ENCODE measurements at places on chromosomes 13 and 19.
A peak's percentile ranks its signal among the peaks of the same experiment; 100 is the strongest.

- no peak for DNase-seq
Measured at GRCh38 chr13:104920091-104920490, 1615.4 kb downstream of the EFNB2 start.

- no peak for DNase-seq
Measured at GRCh38 chr19:934197-934840, 8.5 kb downstream of the ARID3A start.

GRCh38 chr13:73171926-73172325 lies 113.1 kb downstream of the KLF5 start:
- DNase-seq, result no peak

DNA sequence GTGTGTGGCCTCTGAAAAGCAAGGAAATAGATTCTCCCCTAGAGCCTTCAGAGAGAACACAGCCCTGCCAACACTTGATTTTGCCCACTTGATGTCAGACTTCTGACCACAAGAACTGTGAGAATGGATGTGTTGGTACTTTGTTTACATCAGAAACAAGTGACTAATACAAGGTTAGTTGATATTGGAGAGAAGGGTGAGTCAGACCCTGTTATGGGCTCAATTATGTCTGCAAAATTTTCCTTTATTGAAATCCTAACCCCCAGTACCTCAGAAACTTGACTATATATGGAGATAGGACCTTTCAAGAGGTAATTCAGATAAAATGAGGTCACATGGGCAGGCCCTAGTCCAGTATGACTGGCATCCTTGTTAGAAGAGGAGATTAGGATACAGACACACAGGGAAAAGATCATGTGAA lies 226.7 kb downstream of the RFC3 start:
- peak; percentile 87 for DNase-seq

GRCh38 chr13:77859450-77859849 lies 59.2 kb downstream of the EDNRB start:
- DNase-seq, result peak; percentile 71

DNA sequence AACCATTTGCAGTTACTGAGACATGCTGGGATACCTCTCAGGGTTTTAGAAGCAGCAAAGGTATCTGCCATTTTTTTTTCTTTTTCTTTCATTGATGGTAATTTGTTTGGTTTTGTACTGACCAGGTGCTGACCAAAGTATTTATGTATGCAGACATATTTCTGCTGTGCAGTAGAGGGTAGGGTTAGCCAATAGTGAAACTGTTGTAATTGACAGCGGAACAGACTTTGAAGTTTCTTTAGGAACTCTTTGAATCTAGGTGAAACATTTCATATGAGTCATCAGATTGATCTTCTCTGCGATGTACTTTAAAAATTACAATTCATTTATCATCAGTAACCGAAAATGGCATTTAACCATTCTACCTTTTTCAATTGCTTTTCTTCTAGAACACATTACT lies 63.0 kb downstream of the ITGBL1 start:
- DNase-seq, result no peak

GRCh38 chr13:44435919-44436510 lies 62.4 kb downstream of the SERP2 start:
- no peak for DNase-seq

GRCh38 chr13:50167224-50167947 lies 152.1 kb downstream of the KCNRG start:
- peak; percentile 22 for DNase-seq

GRCh38 chr13:34900288-34900739 lies 41.8 kb upstream of the NBEA start:
- DNase-seq, result no peak

- DNase-seq, result peak; percentile 50
Measured at GRCh38 chr19:51097166-51097738, 11.0 kb downstream of the CTU1 start.

- DNase-seq, result no peak
Measured at GRCh38 chr19:41112728-41113290, 1.4 kb upstream of the CYP2F1 start.

DNA sequence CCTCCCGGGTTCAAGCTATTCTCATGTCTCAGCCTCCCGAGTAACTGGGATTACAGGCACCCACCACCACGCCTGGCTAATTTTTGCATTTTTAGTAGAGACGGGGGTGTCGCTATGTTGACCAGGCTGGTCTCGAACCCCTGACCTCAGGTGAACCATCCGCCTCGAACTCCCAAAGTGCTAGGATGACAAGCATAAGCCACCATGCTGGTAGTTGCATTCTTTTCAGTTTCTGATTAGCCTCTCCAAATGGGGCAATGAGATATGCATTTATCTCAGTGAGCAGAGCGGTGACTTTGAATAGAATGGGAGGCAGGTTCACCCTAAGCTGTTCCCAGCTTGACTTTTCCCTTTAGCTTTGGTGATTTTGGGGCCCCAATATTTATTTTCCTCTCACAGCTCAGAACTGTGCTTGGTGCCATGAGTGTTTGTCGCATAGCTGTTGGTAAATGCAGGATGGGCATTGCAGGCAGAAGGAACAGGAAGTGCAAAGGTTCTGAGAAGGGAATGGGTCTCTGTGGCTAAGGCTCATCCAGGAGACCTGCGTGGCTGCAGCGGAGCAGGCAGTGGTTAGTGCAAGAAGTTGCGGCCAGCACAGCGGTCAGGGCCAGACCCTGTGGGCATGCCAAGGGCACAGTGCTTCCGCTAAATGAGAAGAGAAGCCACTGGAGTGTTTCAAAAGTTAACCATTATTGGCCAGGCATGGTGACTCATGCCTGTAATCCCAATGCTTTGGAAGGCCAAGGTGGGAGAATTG lies 20.7 kb downstream of the LYPD3 start:
- DNase-seq, result no peak

- peak; percentile 26 for DNase-seq
Measured at GRCh38 chr13:110907951-110908898, 6.6 kb downstream of the ANKRD10 start.

DNA sequence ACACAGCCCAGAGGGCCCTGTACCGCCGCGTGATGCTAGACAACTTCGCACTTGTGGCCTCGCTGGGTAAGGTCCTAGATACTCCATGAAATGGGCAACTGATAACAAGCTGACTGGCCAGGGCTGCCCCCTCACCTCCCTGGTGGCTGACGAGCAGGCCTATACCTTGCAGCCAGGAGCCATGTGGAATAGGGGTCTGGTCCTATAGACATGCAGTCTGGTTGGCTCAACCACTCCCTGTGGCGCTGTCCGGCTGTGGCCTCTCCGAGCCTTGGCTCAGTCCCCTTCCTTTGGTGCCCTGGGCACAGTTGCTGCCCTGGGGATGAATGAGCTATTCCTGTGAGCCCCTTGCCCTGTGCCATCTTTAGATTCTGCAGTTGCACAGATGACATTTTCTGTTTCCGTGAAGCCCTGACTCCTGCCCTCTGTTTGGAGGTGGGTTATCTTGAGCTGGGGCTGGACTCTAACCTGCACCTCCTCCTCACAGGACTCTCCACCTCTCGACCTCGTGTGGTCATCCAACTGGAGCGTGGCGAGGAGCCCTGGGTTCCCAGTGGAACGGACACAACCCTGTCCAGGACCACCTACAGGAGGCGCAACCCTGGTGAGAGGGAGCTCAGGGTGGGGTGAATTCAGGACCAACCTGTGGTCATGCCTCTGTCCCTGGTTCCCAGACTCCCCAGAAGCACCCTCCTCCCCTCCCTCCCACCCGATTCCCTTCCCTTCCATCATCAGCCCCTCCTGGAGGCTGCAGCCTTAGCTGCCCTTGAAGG lies 2.5 kb downstream of the ZNF324 start:
- no peak for DNase-seq

DNA sequence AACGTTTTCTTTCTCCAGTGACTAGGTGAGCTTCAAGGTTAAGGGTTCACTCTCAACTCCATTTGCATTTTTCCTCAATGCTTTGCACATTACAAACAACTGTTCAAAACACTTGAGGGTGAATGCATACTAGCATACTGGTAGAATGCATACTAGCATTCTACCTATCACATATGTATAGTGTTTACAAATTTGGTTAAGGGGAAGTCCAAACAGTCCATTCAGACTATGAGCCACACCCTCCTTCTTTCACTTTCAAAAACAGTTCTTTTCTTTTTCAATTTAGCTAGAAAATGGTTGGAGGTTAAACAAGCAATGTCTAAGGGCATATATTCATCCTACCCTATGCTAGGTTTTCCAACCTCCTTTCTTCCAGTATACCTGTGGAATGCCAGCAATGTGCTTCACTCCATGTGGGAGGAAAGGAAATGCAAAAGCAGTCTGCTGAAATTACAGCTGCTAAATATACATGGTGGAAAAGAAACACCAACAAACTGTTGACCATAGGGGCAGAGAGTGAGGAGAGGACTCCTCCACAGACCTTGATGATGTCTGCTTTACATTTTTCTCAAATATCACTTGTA lies 102.6 kb downstream of the DOCK9 start:
- no peak for DNase-seq

GRCh38 chr19:593505-593904 lies 3.8 kb downstream of the HCN2 start:
- no peak for DNase-seq

DNA sequence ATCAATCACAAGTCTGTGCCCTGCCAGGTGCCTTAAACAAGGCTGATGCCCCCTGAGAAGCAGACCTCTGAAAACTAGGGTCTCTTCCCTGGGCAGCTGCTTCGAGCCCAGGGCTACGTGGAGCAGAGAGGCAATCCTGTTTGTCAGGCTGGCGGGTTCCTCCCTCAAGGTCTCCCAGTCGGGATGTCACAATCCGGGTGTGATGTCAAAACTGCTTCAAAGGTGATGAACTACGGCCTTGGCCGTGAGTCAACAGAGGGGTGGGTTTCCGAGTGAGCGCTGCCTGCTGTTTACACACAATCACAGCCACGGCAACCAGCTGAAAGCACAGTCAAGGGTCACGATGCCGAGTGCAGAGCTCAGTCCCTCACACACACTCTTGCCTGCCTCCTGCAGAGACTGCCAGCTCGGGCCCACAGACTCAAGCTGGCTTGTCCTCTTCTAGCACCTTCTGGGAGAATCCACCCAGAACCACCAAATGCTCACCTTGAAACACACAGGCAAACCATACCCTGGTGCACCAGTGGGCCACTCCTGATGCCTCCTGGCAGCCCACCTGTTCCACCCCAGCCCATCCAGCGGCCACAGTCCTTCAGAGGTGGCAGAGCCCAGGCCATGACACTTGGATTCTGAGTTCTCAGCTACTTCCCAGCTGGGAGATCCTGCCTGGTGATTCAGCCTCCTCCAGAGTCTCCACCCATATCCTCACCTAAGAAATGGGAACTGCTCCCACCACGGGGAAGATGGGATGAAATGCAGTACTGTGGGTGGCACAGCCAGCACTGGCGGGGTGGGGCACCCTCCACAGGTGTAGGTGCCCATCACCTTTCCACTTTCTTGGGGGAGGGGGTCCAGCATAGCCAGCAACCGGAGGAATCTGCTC lies 6.8 kb downstream of the ELL start:
- peak; percentile 31 for DNase-seq

GRCh38 chr13:44715287-44716230 lies 139.4 kb upstream of the TSC22D1 start:
- peak; percentile 89 for DNase-seq

DNA sequence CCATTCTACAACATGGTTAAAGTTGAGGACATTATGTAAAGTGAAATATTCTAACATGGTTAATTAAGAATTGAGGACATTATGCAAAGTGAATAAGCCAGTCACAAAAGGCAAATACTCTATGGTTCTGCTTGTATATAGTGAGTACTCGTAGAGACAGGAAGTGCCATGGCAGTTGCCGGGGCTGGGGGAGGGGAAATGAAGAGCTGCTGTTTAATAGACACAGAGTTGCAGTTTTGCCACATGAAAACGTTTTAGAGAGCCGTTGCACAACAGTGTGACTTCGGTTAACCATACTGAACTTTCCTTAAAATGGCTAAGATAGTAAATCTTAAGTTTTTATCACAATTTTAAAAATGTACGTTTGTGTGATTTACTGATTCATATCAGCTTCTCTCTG lies 176.9 kb downstream of the SHISA2 start:
- no peak for DNase-seq

- DNase-seq, result peak; percentile 24
Measured at GRCh38 chr13:98751861-98752466, 508 bp downstream of the SLC15A1 start.

GRCh38 chr13:26299168-26299750 lies 45.3 kb downstream of the CDK8 start:
- no peak for DNase-seq

DNA sequence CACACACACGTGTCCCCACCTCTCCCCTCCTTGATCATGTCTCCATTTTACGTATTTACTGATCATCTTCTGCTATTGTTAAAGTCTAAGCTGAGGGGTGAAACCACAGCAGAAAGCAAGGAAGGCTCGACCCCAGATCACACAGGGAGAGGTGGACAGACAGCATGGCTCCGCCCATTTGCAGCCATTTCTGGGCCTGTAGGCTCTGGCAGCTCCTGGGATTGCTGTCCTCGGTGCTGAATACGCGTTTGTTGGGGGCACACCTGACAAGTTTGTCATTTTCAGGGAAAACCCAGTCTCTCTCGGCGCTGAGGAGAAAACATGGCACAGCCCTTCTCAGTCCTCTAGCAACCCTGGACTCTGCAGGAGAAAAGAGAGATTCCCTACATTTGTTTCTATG lies 8.0 kb downstream of the TMEM86B start:
- DNase-seq, result no peak

- no peak for DNase-seq
Measured at GRCh38 chr13:45850027-45850613, 1.4 kb downstream of the SIAH3 start.

- DNase-seq, result no peak
Measured at GRCh38 chr13:43272851-43273250, 249.5 kb downstream of the DNAJC15 start.

- DNase-seq, result no peak
Measured at GRCh38 chr19:32017176-32017953, 328.0 kb upstream of the ZNF507 start.

DNA sequence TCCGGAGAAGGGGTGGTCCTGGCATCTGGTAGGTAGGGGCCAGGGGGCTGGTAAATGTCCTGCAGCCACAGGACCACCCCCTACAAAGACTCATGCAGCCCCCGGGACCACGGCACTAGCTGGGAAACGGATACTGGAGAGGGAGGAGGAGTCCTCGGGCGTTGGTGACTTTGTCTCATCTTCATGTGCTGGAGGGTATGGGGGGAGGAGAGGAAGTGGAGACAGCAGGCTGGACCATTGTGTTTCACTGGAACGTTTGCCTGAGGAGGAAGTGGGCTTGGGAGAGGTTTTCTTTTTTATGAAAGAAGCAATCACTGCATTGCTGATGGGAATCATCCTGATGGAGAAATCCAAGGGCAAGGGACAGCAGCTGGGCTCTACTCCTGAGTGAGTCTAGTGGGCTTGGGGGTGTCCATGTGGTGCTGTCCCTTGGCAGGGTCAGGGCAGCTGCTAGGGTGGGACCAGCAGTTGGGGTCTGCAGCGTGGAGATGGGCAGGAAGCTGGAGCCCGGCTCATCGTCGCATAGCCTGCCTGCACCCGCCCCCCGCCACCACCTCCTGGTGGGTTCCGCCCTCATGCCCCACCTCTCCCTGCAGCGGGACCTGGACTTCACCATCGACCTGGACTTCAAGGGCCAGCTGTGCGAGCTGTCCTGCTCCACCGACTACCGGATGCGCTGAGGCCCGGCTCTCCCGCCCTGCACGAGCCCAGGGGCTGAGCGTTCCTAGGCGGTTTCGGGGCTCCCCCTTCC lies 1.7 kb upstream of the ADM5 start:
- DNase-seq, result no peak

GRCh38 chr13:51004918-51005460 lies 95.4 kb downstream of the RNASEH2B start:
- DNase-seq, result no peak

GRCh38 chr19:17510220-17510993 lies 1.0 kb upstream of the PGLS start:
- DNase-seq, result peak; percentile 33

All from AG10803 (cell line).